ENCODE measurements at places on chromosomes 1 and 21.

GRCh38 chr1:10450156-10450814, 454 bp downstream of the CORT start:
- DNase-seq: no peak

DNA sequence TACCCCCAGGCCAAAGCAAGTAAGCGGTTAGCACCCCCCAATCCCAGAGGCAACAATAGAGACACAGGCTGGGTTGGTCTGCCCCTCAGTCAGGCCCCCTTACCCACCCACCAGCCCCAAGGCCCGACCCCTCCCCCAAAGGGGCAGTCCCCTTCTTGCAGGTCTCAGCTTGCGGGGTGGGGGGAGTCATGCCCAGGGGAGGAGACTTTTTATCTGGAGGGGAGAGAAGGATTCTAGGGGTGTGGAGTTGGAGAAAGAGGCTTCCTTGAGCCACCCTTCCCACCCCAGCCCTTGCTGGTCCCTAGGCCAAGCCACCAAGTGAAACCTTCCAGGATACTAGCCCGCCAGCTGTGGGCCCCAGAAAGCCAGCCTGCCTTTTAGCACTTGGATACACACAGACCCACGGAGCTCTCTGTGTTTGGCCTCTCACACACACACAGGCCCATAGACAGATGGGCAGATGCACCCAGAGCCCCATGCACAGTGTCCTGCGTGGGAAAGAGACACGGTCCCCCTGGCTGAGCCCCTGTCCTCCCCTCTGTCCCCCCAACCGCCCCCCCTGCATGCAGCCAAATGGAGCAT, 7.1 kb downstream of the TMEM54 start:
- no peak for DNase-seq

DNA sequence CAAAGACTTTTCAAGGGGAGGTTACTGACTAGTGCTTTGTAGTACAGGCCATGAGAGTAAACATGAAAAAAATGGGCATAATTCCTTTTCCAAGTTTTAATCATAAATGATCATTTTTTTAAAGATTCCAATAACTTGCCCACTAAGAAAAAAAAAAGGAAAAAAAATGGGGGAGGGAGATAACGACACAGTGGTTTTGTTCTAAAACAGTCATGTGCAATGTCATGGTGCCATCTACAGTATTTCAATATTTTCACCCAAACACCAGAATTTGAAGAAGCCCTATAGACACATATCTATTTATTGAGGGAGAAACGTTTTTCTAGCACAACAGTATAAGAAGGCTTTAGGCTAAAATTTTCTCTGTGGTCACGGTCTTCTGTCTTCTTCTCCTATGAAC, 250.2 kb downstream of the LTN1 start:
- no peak for DNase-seq

GRCh38 chr1:177960939-177961622, 8.8 kb downstream of the SEC16B start:
- DNase-seq: no peak

DNA sequence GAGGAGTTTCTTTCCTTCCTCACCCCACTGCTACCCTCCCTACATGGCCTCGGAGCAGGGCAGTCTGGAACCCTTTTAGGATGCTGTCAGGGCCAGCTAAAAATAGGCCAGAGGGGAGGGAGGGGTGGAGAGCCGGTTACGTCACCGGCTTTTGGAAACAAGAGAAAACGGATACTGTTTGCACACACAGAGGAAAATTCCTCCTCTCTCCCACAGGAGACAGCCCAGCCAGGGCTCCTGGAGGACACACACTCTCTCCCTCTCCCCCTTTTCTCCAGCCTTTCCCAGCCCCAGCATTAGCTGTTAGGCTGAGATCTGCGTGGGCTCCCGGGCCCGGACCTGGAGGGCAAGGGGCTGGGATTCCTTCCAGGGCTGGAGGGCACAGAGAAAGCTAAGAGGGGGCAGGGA, 20.0 kb upstream of the ALDH4A1 start:
- DNase-seq: no peak

- no peak for DNase-seq
Measured at GRCh38 chr1:172298141-172298540, 122.3 kb upstream of the C1orf105 start.

DNA sequence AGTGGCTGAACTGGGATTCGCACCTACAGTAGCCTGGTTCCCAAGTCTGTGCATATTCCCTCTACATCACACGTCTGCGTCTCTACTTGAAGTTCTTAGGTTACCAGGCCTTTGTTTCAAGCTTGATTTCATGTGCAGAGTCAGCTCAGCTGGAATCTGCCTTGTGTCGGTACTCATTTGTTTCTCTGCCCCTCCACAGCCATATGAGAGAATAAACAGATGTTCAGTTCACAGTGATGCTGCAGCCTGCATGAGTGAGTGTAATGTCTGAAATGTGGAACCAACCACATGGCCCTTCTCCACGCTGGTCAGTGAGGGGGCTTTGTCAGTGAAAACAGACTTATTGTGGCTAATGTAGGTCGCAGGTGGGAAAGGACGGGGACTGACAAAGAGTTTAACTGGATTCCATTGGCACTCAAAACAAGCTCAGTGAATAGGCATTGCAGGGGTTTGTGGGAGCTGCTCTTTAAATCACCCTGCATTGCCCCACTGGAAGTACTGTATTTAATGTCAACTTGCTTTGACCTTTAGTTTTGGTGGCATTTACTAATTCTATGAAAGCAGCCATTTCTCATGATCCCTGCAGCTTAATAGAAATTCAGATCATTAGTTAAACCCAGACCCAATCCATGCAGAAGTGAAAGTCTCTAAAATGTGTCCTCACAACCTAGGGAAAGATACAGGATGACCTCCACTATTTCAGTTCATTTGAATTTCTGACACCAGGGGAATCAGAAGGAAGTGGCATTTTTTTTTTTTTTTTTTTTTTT, 136.4 kb upstream of the FAM78B start:
- no peak for DNase-seq

DNA sequence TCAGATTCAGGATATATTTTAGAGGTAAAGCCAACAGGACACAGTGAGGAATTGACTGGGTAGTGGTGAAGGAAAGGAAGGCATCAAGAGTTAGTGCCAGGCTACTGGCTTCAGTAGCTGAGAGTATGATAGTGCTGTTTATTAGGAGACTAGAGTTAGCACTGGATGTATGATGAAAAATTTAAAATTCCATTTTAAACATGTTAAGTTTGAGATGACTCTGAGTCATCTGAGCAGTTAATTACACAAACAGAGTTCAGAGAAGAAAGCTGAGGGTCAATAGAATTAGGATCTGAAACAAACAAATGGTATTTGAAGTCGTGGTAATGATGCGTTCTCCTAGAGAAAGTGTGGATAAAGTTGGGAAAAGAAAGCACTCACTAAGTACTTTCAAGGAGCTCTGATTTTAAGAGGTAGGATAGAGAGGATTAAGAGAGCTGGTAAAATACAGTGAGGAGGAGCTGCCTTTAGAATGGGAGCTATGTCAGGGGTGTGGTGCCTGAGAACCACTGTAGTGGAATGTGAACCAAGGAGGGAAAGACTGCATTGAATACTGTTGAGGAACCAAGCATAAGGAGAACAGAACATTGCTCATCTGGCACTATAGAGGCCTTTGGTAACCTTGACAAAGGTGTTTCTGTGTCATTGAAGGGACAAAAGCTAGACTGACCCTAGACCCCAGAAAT, 21.7 kb upstream of the SHCBP1L start:
- DNase-seq: no peak

DNA sequence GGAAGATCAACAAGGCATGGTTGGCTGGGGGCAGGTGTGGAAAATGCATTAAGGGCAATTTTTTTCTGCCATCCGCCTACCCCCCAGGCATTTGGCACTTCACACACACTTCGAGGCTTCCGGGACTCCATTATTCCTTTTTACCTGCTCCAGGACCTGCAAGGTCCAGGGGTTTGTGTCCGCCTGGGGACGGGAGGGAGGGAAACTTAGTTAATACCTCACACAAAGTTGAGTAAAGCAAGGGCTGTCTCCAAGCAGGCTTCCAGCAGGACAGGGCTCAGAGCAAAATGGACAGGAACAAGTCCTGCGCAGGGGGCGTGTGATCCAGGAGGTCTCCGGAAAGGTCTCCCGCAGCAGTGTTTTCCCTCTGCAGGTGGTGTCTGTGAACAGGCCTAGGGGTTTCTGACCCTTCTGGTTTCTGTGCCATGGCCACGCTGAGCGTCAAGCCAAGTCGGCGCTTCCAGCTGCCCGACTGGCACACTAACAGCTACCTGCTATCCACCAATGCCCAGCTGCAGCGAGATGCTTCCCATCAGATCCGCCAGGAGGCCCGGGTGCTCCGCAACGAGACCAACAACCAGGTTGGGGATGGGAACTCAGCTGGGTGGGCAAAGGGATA, 712 bp downstream of the TEKT2 start:
- no peak for DNase-seq

- DNase-seq: no peak
Measured at GRCh38 chr1:73382966-73383365, 815.0 kb downstream of the LRRIQ3 start.

DNA sequence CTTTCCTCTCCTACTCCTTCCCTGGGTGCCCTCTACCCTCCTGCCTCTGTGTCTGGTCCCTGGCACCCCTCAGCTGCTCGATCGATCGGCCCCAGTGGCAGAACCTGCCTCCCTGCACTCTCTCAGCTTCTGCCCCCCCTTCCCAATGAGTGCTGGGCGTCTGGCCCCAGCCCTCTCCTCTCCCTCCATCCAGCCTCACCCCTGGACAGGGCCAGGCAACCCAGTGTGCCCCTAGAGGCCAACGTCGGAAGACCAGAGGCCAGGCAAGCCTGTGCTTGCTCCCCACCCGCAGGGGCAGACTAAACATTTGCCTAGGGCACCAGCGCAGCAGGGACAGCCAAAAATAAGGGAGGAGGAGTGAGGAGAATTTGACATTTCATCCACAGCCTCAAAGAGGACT, 43.5 kb downstream of the LGR6 start:
- DNase-seq: peak; percentile 31

GRCh38 chr1:55823541-55824250, 608.5 kb upstream of the USP24 start:
- no peak for DNase-seq

DNA sequence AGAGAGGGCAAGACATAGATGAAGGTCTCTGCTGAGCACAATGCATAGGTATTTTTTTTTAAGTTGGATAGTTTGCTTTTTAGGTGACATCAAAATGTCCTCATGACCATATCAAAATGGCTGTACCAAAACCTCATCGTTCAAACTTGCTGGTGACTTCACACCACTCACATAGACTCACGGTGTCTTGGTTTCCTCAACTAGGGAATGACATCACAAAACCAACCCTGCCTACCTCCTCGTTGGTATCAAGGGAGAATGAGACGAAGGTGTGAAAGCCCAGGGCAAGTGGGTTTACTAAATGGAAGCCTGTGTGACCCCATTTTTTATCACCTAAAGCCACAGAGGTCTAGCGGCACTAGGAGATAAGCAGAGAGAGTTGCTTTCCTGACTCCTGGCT, 1.6 kb downstream of the PIGR start:
- no peak for DNase-seq

DNA sequence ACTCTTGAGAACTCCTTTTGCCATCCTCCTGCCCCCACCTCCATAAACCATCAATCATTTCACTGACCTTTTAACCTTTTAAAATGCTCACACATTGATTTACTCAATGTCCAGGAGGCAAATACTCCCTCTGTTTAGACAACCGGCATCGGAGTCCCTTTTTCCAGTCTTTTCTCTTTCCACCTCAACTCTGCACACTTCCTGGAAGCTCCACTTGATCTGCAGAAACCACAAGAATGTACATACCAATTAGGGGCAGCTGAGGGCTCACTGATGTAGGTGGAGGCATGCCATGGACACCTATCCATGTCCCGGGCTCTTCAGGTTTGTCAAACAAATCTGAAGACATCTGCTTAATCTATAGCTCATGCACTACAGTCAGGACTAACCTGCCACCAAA, 5.3 kb upstream of the AMIGO1 start:
- DNase-seq: no peak

DNA sequence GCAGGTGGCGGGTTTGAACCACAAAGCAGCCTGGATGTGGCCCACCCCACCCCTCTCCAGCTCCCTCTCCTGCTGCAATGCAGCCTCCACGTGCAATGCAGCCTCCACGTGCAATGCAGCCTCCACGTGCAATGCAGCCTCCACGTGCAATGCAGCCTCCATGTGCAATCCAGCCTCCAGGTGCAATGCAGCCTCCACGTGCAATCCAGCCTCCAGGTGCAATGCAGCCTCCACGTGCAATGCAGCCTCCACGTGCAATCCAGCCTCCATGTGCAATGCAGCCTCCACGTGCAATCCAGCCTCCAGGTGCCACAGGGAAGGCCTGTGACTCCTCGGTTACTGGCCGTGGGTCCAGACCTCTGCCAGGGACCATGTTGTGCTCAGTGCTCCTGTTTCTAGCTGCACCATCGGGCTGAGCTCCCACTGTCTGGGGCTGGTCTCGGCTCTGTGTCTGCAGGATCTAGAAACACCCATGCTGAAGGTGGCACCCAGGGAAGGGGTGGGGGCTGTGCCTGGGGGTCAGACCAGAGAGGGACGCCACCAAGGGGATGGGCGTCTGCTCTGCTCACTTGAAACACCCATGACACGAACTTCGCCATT, 11.9 kb upstream of the LRRC3 start:
- DNase-seq: no peak

DNA sequence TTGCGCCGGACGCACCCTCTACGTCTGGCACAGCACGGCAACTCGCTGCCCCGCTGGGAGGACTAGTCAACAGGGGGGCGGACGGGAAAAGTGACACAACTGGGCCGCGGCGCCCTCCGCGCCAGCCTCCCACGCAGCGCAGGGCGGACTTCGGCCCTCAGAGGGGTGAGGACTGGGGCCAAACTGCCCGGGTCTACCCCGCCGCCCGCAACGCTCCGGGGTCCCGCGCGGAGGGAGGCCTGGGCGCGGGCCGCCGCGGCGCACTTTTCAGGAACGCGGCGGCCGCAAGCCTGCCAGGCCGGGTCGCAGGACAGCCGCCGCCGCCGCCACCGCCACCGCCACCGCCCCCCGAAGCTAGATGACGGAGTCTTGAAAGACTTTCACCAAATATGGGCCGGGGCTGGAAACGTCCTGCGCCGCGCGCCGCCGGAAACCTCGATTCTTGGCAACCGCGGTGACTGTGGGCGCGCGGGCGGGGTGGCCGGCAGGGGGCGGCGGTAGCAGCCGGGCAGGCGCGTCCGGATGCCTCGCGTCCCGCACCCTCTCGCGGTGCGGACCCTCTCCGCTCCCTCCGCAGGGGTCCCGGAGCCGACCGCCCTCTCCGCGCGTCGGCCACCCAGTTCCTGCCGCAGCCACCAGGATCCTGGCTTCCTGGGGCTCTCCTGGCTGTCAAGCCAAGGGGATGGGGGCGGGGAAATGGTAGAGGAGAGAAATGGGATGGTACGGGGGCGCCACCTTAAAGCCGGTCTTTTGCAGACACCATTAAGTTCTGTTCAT, 3.7 kb upstream of the CCN1 start:
- DNase-seq: peak; percentile 47

All from stimulated activated CD4-positive, alpha-beta T cell treated with anti-CD3 and anti-CD28 coated beads, Interleukin-2, amount 100 ng/mL, for 48 hours (primary cell).